Activated naive CD4-positive, alpha-beta T cell treated with anti-CD3 and anti-CD28 coated beads for 36 hours (primary cell): ENCODE measurements at places on chromosomes 4 and X.

DNA sequence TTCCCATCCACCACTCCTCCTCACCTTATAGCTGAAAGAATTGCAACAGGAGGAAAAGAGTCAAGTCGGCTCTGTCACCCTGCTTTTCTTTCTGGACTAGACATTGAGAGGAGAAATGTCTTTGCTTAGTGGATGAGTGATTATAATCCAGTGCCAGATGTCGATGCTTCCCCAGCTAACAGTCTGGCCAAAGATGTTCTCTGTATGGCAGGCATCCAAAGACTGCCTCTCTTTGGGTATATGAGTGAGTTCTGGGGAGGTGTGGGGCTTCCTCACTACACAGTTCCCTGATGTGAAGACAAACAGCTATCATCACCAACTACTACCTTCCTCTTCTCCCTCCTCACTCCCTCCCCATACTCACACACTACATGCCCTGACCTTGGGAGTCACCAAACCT is 90.9 kb downstream of the COMMD8 start:
- DNase-seq = no peak

DNA sequence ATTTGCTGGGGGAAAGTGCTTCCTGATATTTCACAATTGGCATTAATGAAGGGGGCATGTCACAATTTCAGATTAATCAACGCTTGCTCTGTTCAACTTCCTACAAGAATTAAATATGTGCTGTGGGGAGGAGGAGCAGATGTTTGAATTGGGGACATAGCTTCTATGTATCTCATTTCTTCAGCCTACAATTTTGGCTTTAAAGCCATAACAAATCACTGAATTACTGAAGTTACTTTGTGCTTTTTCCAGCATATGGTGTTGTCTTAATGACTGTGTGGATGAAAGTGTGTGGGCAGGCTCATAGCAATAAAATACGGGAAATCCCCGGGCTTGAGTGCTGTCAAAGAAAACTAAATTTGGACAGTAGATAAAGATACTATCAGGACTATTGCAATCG is 813 bp downstream of the TLR7 start:
- DNase-seq = no peak

- no peak for DNase-seq
Observed at GRCh38 chrX:150700107-150700506, 6.9 kb downstream of the MTMR1 start.

DNA sequence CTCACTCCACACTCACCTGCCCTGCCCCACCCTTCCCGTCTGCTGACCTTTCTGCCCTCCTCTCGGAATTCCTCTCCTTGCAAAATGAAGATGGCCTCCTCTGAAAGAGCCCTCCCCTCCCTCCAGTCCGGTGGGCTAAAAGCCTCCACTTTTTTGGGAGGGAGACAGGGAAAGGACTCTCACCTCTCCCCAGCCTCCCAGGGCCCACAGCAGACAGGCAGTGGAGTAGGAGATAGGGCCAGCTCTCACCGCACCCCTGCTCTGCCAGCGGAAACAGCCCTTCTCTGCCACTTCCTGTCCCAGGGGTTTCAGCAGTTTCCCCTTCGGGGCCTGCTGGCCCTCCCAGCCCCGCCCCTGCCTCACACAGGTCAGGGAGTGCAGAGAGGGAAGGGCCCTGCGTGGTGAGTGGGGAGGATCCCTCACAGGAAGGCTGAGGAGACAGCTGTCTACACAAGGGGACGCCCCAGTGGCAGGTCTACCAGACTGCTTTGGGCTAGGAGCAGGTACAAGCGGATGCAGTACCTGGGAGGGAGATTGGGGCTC is 18.2 kb downstream of the ELF4 start:
- DNase-seq = peak; percentile 94

DNA sequence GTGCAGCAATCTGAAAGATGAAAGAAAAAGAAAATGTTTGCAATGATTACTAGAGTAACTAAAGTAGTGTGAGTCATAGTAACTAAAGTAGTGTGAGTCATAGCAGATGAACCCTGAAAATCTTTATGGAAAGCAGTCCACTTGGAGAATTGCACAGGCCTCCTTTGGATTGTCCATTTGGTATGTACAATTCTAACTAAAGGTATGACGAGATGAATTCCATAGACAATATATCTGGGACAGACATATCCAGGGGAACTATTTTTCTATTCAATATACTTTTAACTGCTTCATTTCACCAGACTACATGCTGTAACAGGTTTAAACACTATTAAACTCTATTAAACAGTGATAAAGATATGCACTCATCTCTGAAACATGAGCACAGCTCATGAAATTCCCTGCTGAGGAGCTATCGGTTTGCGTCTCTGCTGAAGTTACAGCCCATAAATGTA is 798.7 kb downstream of the PCDH7 start:
- DNase-seq = no peak

DNA sequence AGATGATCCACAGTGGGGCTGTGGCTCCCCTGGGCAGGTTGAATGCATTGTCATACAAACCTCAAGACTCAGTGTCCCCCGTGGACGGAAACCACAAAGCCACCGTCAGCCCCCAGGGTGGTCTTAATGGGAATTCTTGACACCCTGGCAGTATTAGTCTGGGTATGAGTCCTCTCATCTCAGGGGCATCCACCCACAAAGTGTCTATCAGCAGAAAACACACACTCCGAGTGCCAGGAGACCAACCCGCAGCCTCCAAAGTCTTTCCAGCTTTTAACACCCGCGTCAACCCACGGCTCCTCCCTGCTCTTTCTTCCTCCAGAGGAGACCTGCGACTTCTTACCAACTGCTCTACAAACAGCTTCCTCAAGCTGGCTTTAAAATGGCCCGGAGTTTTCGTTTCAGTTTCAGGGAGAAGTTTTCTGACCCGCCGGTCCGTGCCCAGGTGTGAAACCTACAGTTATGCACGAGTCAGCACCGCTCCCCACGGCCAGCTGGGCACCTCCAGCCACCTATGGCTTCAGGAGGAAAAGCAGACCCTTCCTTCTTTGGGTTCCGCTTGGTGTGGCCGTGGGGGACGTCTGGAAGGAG is 14.4 kb upstream of the ASMTL start:
- DNase-seq = peak; percentile 56

DNA sequence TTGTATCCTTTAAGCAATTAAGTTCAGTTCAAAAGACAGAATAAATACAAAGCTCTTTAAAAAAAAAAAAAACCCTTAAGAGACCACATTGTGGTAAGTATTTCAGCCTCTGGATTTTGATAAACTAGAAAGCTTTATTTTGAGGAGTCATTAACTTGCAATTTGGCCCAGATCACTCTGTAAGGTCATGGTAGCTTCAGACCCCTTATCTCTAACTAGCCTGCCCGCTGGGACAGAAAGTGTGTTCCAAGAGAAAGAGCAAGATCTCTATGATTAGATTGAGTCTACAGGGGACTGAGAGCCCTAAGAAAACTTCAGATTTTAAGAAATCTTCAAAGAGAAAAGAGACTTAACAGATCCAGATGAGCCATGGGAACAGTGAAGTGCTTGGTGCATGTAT is 45.6 kb downstream of the GALNT7 start:
- no peak for DNase-seq

- peak; percentile 68 for DNase-seq
Observed at GRCh38 chr4:120921456-120922380, 808 bp downstream of the PRDM5 start.

GRCh38 chr4:101155945-101156344 is 191.4 kb downstream of the PPP3CA start:
- DNase-seq = peak; percentile 35

DNA sequence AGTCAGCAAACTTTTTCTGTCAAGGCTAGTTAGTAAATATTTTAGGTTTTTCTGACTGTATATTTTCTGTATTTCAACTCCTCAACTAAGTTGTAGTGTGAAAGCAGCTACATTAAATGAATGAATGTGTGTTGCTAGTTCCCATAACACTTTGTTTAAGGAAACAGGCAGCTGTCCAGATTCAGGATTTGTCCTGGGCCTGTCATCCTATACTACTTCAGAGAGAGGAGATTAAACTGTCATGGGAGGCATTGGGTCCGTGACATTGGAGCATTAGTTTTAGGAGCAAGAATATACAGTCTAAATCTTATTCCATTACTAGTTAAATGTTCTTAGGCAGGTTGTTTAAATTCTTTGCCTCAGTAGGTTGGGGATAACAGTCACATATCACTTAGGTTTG is 516.0 kb downstream of the CCSER1 start:
- no peak for DNase-seq

DNA sequence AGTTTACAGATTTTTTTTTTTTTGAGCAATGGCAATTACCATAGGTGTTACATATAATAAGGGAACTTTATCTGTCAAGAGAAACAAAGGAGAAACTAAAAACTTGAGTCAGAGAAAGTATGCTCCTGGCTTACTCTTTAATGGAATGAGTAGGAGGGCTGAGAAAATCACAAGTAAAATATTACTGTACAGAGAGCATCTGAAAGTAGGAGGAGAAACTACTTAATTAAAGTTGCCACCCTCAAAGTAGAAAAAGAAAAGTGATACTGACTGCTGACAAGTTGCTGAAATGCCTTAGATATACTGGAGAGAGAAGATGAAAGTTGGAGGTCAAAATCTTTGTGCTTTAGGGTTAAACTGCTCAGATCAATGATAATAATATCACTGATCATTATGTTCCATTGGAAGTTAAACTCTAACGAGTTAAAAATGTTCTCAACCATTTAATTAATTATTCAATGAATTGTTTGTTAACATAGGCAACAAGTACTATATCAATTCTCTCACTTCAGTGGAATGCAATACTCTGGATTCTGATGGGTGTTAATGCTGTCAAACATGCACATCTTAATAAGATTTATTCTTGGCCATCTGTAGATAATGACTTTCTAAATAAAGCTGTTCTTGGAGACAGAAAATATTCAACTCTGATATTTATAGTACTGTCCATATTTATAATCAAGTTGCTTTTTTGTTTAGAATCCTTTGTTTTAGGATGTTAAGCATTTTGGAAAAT is 61.2 kb upstream of the CAMK2D start:
- DNase-seq = no peak

DNA sequence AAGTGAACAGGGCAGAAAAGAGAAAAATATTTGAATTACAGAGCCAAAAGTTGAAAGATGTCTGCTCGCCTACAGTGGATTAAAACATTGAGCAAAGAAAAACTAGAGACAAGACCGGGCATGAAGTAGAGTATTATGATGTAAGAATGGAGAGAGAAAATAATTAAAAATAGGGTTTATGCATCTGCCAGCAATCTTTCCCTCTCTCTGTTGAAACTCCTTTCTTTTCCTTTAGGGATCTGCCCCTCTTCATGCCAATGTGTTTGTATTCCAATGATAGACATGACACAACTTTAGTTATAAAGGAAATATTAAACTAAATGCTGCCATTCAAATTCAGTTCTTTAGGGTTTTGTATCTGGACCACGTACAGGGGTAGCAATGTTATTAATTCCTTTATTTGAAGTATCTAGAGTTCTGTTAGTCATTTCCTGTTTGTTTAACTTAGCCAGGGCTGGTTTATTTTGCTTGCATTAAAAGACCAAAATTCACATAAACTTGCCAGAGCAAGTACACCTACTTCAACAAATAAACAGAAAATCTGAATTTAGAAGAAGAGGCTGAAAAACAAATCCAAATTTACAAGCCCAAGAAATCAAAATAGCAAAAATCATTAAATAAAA is 202.6 kb downstream of the SPOCK3 start:
- no peak for DNase-seq

DNA sequence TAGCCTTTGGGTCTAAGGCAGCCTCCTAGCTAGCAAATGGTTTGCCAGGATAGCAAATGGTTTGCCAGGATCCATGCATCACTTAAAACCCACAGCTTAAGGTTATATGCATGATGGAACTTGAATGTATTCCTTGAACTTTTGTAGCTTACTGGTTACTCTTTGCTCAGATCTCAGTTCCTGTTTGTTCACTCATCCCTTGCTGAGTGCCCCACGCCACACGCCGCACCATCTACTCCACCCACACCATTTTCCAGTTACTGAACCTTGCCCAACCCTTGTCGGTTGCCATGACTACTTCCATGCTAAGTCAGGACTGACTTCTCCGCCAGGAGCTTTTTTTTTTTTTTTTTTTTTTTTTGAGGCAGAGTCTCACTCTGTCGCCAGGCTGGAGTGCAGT is 29.5 kb upstream of the XIAP start:
- DNase-seq = peak; percentile 13

DNA sequence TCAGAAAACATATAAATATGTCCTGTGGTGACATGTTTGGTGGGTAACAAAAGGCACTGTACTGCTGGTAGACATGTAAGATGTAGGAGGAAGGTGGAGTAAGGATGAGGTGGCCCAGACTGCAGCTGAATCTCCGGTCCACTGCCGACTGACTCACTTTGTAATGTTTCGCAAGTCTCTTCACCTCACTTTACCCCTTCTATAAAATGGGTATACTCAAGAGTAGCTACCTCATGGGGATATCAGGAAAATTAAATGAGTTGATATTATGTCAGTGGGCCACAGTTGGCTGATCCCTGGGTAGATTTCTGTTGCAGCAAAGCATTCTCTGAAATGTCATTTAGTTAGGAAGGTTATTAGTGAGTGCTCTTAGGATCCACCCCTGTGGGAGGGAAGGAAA is 22.1 kb downstream of the MRFAP1 start:
- DNase-seq = no peak

- no peak for DNase-seq
Observed at GRCh38 chrX:30620980-30621618, 32.1 kb upstream of the GK start.

DNA sequence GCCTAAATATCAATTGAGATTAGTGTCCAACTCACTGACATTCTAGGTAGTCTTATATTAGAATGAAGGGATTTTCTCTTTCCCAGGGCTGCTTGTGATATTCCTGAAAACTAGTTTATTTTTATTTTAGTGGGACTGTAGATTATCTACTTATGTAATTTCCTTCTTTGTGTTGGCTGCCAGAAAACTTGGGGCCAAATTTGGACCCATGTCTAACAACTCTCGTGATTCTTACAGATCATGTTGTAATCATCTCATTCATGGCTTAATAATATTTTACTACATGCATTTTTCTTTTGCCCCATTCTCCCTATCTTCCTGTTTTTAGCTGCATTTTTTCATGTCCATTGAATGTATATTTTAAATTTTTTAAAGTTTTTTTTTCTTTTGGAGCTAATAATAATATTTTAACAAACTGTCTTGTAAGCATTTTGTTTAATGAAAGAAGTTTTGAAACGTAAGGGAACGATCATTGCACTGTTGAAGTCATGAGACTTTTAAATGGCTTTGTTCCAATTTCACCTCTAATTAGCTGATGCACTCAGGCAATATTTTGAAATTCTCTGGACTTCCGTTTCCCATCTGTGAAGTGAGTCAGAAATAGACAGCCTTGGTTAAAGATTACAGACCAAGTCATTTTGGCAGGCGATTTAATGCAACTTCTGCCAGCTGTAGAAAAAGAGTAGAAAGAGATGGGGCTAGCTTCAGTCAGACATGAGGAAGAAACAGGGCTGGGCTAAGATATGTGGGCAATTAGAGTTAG is 14.3 kb upstream of the TDO2 start:
- DNase-seq = no peak

- DNase-seq = no peak
Observed at GRCh38 chrX:70922774-70923473, 8.0 kb downstream of the SLC7A3 start.

DNA sequence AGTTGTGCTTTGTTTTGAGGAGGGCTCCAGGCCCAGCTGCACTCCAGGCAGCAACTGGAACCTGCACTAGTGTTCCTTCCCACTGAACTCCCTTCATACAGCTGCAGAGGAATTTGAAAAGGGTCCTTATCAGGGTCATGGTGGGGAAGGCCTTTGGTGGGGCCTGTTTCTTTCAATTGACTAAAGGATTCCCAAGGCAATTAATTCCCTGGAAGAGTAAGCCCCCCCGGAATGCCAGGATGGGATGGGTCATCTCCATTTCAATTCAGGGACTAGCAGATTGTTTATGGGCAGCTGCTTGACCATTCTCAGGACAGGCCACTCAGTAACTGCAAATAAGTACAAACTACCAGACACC is 45.3 kb downstream of the TSC22D3 start:
- no peak for DNase-seq
